ENCODE measurements at places on chromosomes 16 and 17.

DNA sequence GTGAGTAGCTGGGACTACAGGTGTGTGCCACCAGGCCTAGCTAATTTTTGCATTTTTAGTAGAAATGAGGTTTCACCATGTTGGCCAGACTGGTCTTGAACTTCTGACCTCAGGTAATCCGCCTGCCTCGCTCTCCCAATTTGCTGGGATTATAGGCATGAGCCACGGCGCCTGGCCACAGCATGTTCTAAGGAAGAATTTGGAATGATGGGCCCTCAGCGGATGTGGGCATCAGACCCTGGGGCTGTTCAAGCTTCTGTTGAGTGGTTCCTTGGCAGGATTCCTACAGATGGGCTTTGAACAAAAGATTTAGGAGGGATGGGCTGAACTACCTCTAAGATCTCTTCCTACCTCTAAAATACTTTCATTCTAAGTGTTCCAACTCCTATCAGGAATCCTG lies 4.1 kb downstream of the PRPSAP2 start:
- no peak for DNase-seq

- DNase-seq: peak; percentile 64
These were observed 3.0 kb downstream of the RAB26 start for GRCh38 chr16:2151188-2152091.

DNA sequence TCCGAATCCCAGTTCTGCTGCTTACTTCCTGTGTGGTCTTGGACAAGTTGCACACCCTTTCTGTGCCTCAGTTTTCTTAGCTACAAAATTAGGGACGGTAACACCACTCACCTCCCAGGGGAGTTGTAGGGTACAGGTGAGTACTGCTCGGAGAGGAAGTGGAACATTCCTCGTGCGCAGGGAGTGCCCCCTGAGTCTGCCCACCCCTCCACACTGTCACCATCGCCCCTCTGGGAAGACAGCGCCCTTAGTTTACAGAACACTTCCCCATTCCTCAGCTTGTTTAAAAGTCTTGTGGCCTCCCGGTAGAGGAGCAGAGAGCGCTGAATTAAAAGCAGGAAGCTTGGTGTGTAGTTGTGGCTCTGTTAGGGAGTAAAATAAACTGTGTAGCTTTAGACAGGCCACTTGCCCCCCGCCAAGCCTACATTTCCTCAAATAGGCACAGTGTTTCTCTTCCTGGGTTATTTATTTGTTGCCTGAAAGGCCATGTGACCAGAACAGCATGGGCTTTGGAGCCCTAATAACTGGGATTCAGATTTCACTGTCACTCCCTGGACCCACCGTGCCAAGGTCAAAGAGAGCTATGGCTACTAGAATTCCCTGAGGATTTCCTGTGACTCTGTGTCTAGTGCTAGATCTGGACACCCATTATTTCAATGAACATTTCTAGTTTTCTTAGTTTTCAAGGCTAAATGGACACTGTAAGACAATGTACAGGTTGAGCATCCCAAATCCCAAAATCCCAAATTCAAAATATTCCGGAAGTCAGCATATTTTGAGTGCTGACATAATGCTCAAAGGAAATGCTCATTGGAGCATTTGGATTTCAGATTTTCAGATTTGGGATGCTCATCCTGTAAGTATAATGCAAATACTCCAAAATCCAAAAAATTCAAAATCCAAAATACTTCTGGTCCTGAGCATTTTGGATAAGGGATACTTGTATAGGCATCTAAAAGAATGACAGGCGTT lies 372.5 kb downstream of the SNX29 start:
- no peak for DNase-seq

DNA sequence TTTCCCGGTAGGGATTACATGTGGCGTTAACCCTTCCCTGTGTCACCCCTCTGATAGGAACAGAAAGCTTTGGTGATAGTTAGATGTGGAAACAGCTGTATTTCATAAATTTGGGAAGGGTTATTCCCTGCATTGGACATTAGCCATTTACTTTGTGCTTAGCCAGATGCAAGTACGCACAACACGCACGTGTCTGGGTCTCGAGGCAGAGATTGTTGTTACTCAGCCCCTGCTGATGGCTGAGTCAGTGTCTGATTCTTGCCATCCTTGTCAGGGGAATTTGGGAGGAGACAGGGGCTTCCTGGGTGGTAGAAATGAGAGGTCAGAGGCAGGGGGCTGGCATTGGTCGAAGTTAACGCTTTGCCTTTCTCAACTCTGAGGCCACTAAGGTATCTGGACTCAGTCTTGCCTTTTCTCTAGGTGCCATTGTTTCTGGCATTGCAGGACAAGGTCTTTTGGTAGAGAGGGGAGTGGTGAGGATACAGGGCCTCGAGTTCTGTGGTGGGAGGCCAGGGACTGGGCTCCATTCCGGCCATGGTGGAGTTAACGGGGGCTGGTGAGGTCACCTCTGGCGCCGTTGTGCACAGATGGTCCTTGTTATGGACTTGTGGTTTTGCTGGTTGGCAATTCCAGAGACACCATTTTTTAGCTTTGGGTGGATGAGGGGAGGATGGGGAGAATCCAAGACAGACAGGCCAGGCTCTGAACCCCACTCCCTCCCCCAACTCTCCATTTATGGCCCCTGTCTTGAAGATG lies 8.2 kb downstream of the MMP2 start:
- no peak for DNase-seq

DNA sequence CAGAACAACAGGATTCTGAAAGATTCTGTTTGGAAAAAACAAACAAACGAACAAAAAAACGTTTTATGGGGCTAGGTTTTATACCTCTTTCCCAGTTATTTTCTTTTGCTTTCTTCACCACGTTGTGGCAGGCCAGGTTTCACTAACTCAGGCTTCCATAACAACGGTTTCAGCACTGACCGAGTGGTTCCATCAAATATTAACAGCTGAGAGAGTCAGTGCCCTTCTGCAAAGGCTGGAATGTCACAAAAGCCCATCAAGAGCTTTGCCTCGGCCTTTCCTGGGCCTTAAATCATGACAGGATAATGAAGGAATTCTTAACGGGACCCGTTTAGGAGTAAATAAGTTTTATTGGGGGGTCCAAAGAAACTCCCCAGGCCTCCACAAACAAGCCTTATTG lies 34.2 kb downstream of the MPHOSPH6 start:
- DNase-seq: no peak

DNA sequence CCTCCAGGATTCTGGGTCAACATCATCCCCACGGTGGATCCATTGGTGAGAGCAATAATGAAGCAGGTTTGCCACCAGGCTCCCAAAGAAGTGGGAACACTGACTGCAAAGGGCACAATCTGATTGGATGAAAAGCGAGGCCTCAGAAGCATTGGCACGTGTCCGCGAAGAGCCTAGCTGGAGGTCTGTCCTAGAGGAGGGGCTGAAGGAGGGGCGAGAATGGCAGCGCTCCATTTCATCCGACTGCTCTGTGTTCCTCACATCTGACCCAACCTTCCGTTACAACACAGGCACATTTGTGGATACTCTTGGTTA lies 79.9 kb downstream of the MRC2 start:
- no peak for DNase-seq

DNA sequence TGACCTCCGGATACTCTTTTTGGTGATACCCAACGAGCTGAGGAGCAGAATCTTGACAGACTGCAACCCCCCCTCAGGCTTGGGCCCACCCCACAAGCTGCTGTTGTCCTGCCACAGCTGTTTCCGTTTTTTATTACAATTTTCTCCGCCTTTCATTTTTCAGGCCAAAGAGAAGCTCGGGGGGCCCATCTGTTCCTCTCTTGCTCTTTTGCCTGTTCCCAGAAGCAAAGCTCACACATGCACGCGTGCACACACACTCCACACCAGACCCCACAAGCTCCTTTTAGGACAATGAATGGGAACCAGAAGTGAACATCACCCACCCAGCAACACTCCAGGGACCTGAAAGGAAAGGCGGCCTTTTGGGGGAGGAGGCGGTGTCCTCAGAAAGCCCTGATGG lies 16.3 kb downstream of the SOX9 start:
- DNase-seq: no peak

GRCh38 chr16:56985288-56985961 lies 3.9 kb upstream of the NLRC5 start:
- no peak for DNase-seq

DNA sequence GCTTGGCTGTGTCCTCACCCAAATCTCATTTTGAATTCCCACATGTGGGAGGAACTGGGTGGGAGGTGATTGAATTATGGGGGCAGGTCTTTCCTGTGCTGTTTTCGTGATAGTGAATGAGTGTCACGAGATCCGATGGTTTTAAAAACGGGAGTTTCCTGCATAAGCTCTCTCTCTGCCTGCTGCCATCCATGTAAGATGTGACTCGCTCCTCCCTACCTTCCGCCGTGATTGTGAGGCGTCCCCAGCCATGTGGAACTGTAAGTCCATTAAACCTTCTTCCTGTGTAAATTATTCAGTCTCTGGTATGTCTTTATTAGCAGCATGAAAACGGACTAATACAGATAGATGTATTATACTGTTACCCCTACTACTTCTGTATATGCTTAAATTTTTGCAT lies 3.6 kb downstream of the SPATA33 start:
- no peak for DNase-seq

GRCh38 chr17:4806777-4807604 lies at the start of gene PLD2:
Gene PLD2, plus strand, starts transcription at chr17:4807152. Its CDS starts 621 bp downstream, at chr17:4807773.
- DNase-seq: peak; percentile 89

- DNase-seq: no peak
These were observed 226.4 kb upstream of the MAF start for GRCh38 chr16:79826732-79827475.

GRCh38 chr16:2319606-2320005 lies 20.9 kb downstream of the ABCA3 start:
- DNase-seq: no peak

DNA sequence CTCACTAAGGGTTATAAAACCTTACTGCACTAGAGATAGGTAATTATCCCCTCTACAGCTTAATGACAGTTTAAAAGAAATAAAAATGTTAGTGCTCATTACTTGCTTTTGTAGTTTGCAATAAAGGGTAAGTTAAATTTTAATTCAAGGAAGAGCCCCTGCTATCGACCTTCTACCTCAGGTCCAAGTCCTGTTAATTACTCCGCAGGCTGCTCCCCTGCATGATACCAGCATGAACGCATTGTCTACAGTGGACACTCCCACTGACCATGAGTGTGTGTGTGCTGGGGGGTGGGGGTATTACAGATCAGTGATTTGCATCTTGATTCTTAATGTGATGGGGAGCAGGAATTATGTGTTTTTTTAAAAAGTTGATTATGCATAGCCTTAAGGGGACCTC lies 103.1 kb downstream of the AATF start:
- no peak for DNase-seq

- DNase-seq: no peak
These were observed 18.8 kb upstream of the CIITA start for GRCh38 chr16:10858203-10858602.

GRCh38 chr16:61957075-61957855 lies 79.0 kb downstream of the CDH8 start:
- no peak for DNase-seq

DNA sequence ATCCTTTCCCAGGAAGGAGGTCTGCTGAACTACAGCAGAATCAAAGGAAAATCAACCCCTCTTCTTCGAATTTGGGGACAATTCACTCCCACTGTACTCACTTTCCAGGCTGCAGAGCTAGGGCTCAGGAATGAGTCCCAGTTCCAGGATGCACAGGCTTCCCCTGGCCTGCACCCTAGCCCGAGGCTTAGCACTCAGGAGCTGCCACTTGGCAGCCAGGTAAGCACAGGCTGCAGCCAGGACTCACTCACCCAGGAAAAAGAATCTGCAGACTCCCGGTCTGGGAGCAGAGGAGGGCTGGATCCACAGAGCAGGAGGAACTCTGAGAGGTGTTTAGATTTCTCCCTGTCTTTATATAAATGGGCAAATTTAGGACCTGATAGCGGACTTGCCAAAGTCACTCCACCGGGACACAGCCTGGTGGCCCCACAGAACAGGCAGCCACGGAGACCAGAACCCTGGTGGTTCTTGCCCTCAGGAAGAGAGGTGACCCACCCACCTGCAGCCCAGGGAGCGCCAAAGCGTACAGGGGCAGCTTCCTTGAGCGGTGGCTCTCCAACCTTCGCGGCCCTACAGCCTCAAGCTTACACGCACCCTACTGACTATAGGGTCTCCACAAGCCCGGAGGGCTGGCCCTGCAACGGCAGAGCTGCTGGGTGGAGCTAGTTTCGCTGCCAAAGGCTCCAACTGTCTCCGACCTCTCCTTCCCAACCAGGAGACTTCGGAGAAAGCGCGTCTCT lies 4.8 kb downstream of the CBLN1 start:
- DNase-seq: no peak
